ENCODE measurements at places on chromosomes 16 and 17. TPM values are rescaled to one million over a fixed set of nuclear protein-coding genes. Genes with fewer than 3 reads are reported as not detected.

The SKAP1 gene
- polyA plus RNA-seq: 223 TPM

The ZKSCAN2 gene
- polyA plus RNA-seq: 1.4 TPM

The EVI2B gene
- 69.5 TPM for polyA plus RNA-seq

The TNFSF13 gene
- polyA plus RNA-seq: 2.1 TPM

The RGS9 gene
- not detected for polyA plus RNA-seq

The HOXB4 gene
- 0.06 TPM for polyA plus RNA-seq

DNA sequence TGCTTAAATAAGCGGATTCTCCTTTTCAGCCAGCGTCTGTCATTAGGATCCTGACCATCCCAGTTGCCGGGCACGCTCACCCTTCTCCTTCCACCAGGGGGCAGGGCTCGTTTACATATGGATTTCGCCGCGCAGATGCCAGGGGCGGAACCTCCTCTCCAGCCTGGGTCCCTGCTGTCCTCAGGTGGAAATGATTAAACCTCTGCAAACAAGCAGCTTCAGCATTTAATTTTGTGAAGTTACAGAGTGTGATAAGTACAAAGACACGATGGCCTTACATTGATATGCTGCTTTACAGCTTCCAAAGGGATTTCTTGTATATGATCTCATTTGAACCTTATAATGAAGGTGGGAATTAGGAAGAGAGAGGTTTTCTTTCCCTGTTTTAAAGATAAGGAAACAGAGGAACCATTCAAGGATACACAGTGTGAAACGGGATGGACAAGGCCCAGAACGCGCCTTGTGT lies 3.9 kb upstream of the KRT28 start:
- H3K4me3 ChIP-seq: no peak overlapping the region
- H3K27ac ChIP-seq: no peak overlapping the region
- H3K36me3 ChIP-seq: no peaks in the 10 kb centered on the region

DNA sequence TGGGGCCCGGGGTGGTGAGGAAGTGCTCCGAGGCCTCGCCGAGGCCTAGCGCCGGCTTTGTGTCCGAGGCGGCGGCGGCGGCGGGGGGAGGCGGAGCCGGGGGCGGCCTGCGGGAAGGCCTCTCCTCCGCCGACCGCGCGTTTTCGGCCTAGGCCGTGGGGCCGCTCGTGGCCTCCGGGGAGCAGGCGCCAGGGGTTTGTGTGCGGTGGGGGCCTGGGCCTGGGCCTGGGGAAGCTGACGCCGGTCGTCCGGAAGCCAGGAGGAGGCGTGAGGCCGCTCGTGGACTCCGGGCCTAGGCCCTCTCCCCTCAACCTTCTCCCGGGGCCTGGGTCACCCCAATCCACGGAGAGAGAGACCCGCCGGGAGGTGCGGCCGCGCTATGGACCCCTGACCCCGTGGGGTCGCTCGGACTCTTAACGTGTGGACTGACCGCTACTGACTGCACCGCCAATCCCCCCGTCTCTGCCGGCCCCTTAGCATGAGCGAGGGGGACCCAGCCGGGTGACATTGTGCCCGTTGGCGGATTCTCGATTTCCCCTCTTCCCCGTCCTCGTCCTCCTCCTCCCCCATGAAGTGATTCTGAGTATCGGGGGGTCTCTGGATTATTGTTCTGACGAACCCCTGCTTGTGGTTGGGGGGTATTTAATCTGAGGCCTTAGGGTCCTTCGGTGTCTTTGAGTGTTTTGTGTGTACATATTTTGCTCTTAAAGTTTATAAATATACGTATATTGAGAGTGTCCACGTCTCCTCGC lies 660 bp downstream of the RBBP6 start:
- no peak for DNase-seq
- H3K4me3 ChIP-seq: peak overlapping the region; percentile 94
- H3K36me3 ChIP-seq: no peaks in the 10 kb centered on the region

DNA sequence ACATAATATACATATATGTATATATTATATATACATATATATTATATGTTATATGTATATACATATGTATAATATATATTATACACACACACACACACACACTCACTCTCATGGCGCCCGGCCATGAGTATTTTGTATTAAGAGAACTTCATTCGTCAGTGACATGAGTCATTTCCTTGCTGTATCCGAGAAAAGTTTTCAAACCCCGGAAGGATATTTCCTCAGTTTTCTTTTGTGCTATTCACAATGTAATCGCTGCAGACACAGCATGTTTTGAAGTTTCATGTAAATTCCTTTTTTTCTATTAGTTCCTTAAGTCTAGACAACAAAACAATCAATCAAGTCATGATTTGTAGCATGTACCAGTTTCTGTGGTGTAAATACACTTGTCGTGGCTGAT lies 33.3 kb downstream of the OR1D5 start:
- H3K36me3 ChIP-seq: no peaks in the 10 kb centered on the region
- H3K4me3 ChIP-seq: no peak overlapping the region
- no peaks in the 10 kb centered on the region for H3K27me3 ChIP-seq
- no peak overlapping the region for H3K27ac ChIP-seq

- H3K4me1 ChIP-seq: peaks cover 38% of the 10 kb centered on the region
- peak overlapping the region; percentile 79 for H3K27ac ChIP-seq
- no peak overlapping the region for H3K4me3 ChIP-seq
- no peaks in the 10 kb centered on the region for H3K27me3 ChIP-seq
- H3K36me3 ChIP-seq: no peaks in the 10 kb centered on the region
- DNase-seq: no peak
These were observed 11.1 kb downstream of the IL4R start for GRCh38 chr16:27324851-27325301.

DNA sequence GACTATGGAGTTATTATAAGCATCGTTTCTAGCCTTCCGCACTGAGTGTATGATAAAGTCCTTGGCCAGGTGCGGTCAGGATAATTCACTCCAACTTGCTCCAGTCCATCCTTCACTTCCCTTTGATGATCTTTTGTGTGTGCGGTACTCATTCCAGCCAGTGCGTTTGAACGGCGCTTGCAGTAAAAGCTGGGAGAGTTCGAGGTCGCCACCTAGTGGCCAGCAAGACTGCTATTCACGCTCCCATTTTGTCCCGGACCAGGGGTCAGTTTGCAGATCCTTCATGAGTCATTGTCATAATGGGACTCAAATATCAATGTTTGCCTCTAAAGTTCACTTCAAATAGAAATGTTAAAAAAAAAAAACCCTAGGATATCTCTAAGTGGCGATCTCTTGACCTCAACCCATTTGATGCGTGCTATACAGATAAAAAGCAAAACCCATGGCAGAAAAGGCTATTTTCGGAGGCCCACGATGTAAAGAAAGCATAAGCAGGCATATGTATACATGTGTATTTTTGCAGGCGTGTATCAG lies 417.1 kb downstream of the TMEM114 start:
- DNase-seq: no peak
- H3K4me3 ChIP-seq: no peak overlapping the region

DNA sequence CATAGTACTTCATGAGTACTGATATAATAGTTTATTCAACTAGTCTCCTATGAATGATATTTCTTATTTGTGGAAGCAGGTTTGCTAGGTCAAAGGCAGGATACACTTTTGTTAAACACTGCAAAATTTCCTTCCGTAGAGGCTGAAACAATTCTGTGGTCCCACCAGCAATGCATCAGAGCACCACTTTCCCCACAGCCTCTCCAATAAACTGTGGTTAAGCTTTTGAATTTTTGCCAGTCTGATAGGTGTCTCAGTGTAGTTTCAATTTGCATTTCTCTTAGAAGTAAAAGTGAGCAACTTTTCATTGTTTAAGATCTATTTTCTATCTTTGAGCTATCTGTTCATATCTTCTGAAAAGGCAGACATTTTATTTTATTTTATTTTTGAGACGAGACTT lies 36.4 kb upstream of the CORO6 start:
- peak; percentile 58 for DNase-seq
- H3K36me3 ChIP-seq: peaks cover 16% of the 10 kb centered on the region
- no peaks in the 10 kb centered on the region for H3K27me3 ChIP-seq
- peaks cover 15% of the 10 kb centered on the region for H3K4me1 ChIP-seq
- peak overlapping the region; percentile 62 for H3K4me3 ChIP-seq
- peak overlapping the region; percentile 48 for H3K27ac ChIP-seq

GRCh38 chr17:57455063-57455914 lies 199.0 kb downstream of the MSI2 start:
- H3K36me3 ChIP-seq: no peaks in the 10 kb centered on the region
- H3K4me3 ChIP-seq: peak overlapping the region; percentile 83
- no peaks in the 10 kb centered on the region for H3K27me3 ChIP-seq
- H3K4me1 ChIP-seq: peaks cover 68% of the 10 kb centered on the region
- H3K27ac ChIP-seq: peak overlapping the region; percentile 96

DNA sequence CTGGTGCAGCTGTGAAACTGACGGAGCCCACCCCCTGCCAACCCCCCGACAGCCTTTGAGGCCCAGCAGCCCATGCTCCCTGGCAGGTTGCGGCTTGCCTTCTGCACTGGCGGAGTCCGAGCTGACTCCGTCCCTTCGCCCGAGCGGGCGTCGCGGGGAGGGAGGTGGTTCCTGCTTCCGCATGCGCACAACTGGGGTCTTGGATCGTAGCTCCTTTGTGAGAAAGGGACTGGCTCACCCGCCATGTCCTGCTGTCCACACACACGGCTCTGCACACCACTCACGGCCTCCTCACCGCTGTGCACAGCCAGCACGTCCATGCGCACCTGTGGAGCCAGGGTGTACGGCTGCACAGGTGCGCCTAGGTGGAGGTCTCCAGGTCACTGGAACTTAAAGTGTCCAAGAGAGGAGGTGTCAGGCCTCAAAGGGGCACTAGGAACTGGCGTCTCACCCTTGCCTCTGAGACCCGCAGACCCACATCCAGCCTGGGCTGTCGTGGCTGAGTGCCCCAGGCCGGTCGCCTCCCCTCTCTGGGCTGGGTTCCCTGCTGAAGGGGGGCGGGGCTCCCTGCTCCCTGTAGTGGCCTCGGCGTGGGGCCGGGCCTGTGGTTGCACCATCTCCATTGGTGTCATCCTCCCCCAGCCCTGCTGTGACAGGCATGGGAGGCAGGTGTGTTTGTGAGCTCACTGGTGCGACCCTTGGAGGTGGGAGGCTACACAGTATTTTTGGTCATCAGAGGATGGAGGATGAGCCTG lies 45.3 kb downstream of the JPH3 start:
- H3K36me3 ChIP-seq: no peaks in the 10 kb centered on the region
- no peak overlapping the region for H3K27ac ChIP-seq
- no peak for DNase-seq
- H3K27me3 ChIP-seq: peaks cover 2% of the 10 kb centered on the region

- peak overlapping the region; percentile 59 for H3K27ac ChIP-seq
- no peak for DNase-seq
- H3K27me3 ChIP-seq: peaks cover 16% of the 10 kb centered on the region
- H3K4me3 ChIP-seq: no peak overlapping the region
- peaks cover 11% of the 10 kb centered on the region for H3K4me1 ChIP-seq
- no peaks in the 10 kb centered on the region for H3K36me3 ChIP-seq
These were observed 160.0 kb upstream of the TNRC6C start for GRCh38 chr17:77798481-77798880.

- H3K36me3 ChIP-seq: no peaks in the 10 kb centered on the region
- DNase-seq: no peak
- H3K4me3 ChIP-seq: peak overlapping the region; percentile 62
- H3K4me1 ChIP-seq: peaks cover 29% of the 10 kb centered on the region
These were observed 765 bp downstream of the MYO18A start for GRCh38 chr17:29179232-29180033.

GRCh38 chr16:70483426-70483825 lies 29.0 kb downstream of the FCSK start:
- no peak for DNase-seq
- H3K27me3 ChIP-seq: no peaks in the 10 kb centered on the region

DNA sequence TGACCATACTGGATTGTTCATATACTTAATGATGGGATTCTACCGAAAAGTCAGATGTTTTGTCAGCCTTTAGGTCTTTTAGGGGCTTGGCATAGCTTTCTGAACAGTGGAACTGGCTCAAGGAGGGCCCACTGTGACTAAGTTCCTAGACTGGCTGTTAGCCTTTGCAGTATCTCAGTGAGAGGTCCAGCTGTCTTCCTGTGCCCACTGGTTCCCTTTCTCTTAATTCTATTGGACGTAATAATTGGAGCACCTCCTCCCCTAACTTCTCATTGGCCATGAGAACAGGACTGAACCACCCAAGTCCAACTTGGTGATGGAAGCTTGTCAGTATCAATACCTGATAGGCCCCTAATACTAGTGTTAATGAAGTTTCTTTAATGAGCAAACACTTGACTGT lies 13.5 kb downstream of the KPNA2 start:
- no peak for DNase-seq
- no peaks in the 10 kb centered on the region for H3K36me3 ChIP-seq
- H3K4me3 ChIP-seq: no peak overlapping the region
- H3K27ac ChIP-seq: no peak overlapping the region
- H3K4me1 ChIP-seq: no peaks in the 10 kb centered on the region

- peaks cover 25% of the 10 kb centered on the region for H3K27me3 ChIP-seq
- H3K4me1 ChIP-seq: no peaks in the 10 kb centered on the region
- H3K27ac ChIP-seq: no peak overlapping the region
- H3K36me3 ChIP-seq: no peaks in the 10 kb centered on the region
- H3K4me3 ChIP-seq: no peak overlapping the region
These were observed 156.4 kb downstream of the HS3ST2 start for GRCh38 chr16:22970209-22970865.

GRCh38 chr17:38742411-38743308 lies 5.5 kb downstream of the PCGF2 start:
- DNase-seq: no peak
- no peak overlapping the region for H3K4me3 ChIP-seq
- no peak overlapping the region for H3K27ac ChIP-seq
- peaks cover 35% of the 10 kb centered on the region for H3K27me3 ChIP-seq

DNA sequence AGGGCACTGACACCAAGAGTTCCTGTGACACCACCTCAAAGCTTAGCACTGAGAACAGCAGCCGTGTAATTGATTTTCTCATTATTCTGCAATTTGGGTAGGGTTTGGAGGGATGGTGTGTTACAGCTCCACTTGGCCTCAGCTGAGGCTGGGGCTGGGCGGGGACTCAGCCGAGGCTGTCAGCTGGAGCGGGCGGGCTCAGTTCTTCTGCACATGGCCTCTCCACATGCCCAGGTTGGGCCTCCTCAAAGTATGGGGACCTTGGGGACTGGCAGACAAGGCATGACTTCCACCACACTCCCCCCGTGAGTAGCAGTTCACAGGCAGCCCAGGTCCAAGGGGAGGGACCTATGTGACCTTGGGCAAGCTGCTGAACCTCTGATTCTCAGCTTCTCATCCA lies 171.5 kb downstream of the IRF8 start:
- no peaks in the 10 kb centered on the region for H3K4me1 ChIP-seq
- no peak overlapping the region for H3K27ac ChIP-seq
- no peak overlapping the region for H3K4me3 ChIP-seq
- H3K36me3 ChIP-seq: no peaks in the 10 kb centered on the region
- peaks cover 11% of the 10 kb centered on the region for H3K27me3 ChIP-seq

DNA sequence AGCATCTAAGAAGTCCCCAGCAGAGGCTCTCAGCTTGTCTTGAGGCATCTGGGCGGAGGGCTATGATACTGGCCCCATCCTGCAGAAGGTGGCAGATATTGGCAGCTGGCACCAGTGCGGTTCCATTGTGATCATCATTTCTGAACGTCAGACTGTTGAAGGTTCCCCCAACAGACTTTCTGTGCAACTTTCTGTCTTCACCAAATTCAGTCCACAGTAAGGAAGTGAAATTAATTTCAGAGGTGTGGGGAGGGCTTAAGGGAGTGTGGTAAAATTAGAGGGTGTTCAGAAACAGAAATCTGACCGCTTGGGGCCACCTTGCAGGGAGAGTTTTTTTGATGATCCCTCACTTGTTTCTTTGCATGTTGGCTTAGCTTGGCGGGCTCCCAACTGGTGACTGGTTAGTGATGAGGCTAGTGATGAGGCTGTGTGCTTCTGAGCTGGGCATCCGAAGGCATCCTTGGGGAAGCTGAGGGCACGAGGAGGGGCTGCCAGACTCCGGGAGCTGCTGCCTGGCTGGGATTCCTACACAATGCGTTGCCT lies at the start of gene CIITA:
CIITA (plus strand) TSS at position 404 of the 543 bp plus-strand sequence; CDS start at position 533, 129 bp downstream.
- H3K4me1 ChIP-seq: peaks cover 74% of the 10 kb centered on the region
- H3K4me3 ChIP-seq: peak within 1 kb of the TSS; percentile 77
- H3K27ac ChIP-seq: peak within 1 kb of the TSS; percentile 43
- H3K27me3 ChIP-seq: peaks cover 70% of the 10 kb centered on the region

- peaks cover 17% of the 10 kb centered on the region for H3K36me3 ChIP-seq
- no peak overlapping the region for H3K27ac ChIP-seq
- H3K4me3 ChIP-seq: no peak overlapping the region
- H3K4me1 ChIP-seq: peaks cover 2% of the 10 kb centered on the region
These were observed 117.6 kb downstream of the TANGO6 start for GRCh38 chr16:68960910-68961309.
